ENCODE measurements at places on chromosomes 2 and 18.

GRCh38 chr2:132415256-132415914, 1.2 kb upstream of the GPR39 start:
- no peak for DNase-seq

- DNase-seq, result no peak
Measured at GRCh38 chr2:113966832-113967231, 76.9 kb downstream of the ACTR3 start.

- DNase-seq, result no peak
Measured at GRCh38 chr2:172986040-172986439, 89.6 kb upstream of the MAP3K20 start.

- DNase-seq, result no peak
Measured at GRCh38 chr2:36413218-36413617, 57.6 kb downstream of the CRIM1 start.

- no peak for DNase-seq
Measured at GRCh38 chr2:3927031-3927430, 223.7 kb downstream of the DCDC2C start.

DNA sequence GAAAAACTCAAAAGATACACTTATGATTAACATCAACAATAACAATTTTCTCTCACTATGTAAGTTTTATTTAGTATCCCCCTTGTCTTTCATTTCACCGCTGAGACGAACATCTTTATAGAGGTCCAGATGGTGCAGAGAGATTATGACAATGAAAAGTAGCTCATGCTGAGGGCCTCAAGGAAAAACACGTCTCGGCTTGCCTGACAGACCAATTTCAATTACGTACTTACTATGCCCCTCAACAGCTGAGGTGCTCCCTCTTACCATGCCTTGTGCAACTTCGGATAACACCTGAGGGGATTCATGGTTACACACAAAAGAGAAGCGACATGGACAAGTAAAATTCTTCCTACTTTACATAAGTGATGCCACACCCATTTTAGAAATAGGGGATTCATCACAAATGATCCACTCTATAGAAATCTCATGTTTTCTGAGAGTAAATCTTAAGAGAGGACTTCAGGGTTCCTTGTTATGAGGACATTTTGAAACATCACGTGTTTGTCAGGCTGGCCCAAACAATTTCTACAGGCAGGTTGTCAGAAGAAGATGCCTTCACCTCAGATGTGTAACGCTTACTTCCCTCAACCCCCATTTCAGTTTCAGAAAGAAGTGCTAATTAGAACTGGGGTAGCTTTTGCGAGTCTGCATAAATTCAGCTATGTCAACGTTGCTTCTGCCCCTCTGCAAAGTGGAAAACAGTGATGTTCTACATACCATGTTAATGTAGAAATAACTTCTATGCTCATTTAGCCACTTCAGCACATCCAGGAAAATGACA, 191.4 kb downstream of the NRXN1 start:
- DNase-seq, result no peak

- DNase-seq, result no peak
Measured at GRCh38 chr18:56709463-56709862, 58.3 kb downstream of the WDR7 start.

GRCh38 chr2:168970711-168971233, 60.4 kb downstream of the ABCB11 start:
- no peak for DNase-seq

GRCh38 chr2:145743011-145743410, 1223.1 kb upstream of the ZEB2 start:
- DNase-seq, result no peak

- no peak for DNase-seq
Measured at GRCh38 chr2:106195456-106195855, 1.4 kb upstream of the UXS1 start.

DNA sequence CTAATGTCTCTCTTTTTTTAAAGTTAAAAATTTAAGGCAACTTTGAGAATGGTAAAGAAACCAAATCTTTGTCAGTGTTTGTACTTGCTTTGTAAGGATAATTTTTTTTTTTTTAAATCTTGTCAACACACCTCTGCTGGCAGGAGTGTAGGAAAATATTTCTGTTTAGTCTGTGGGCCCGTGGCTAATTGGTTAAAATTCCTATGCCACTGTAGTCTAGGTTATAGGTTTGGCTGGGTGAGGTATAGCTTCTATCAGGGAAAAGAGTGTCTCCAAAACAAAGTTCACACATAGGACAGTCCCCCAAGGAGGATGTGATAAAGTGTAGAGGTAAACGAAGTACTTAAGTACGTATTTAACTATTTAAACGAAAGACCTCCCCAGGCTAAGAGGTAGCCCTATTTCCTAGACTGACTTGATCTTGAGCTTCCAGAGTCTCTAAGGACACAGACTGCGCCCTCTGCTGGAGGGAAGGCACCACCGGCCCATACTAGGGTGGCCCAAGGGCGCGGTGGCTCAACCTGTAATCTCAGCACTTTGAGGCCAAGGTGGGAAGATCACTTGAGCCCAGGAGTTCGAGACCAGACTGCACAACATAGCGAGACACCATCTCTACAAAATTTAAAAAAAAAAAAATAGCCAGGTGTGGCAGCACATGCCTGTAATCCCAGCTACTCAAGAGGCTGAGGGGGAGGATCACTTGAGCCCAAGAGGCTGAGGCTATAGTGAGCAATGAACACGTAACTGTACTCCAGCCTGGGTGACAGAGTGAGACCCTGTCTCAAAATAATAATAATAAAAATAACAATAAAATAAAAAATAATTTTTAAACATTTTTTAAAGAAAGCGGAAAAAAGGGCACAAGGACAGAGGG, 8.9 kb downstream of the TEX44 start:
- peak; percentile 81 for DNase-seq

- DNase-seq, result no peak
Measured at GRCh38 chr2:233833345-233833744, 21.0 kb downstream of the HJURP start.

DNA sequence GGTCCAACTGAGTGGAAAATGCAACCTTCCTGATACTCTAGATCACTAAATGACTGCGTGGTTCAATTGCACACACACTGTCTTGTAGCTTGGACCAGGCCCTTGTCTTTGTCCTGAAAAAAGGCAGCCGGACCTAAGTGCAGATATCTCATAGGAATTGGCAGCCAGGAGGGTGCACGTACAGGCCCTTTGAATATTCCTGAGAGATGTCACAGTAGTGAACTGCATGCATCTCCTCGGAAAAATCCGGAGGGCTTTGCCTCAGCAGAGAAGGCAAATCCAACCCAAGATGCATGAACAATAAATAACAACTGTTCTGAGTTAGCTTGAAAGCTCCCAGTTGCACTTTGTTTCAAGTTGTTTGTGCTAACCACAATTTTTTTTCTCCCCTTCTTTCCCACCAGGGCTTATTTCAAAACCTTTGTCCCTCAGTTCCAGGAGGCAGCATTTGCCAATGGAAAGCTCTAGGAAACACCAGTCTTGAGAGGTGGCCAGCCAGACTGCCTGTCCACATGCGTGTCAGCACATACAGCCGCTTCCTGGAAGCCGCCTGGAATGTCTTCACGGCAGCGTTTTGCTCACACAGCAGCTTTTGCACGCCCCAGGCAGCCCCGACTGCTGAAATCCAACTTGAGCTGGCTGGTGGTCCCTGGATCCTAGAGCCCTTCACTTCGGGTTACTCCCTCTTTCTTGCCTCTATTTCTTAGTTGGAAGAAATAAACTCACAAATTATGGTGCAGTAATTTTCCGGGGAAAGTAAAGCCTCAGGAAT, 54.4 kb upstream of the FOSL2 start:
- DNase-seq, result no peak

DNA sequence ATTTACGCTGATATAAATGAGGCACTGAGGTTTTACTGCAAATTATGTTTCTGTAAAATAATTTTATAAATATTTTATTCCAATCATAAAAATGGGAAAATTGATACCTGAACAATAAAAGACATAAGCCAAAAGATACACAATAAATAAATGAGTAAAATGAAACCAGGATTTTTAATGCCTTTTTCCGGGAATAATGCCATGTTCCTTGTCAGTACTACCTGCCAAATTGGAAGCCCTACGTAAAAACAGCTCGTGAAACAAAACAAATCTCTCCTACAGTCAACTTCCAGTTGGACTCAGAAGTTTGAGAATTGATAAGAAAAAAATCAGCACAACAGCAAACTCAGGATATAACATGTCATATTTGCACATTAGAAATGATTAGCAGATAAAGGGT, 18.0 kb downstream of the GALNT3 start:
- DNase-seq, result no peak

DNA sequence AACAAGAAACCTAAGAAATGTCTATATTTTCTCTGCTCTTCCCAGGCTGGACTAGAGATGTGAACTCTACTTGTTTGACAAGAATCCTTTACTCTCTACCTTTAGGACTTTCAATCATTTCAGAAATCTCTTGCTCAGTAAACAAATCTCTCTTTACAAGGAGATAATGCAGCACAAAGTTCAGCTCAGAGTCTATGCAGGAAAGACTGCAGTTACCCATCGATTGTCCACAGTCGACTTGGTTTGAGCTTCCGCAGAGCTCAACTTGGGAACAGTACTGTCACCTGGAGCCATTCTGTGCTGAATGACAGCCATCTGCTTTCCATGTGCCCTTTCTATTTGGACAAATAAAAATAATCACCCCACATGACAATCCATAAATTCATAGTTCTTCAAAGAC, 259.7 kb upstream of the STON1 start:
- DNase-seq, result no peak

DNA sequence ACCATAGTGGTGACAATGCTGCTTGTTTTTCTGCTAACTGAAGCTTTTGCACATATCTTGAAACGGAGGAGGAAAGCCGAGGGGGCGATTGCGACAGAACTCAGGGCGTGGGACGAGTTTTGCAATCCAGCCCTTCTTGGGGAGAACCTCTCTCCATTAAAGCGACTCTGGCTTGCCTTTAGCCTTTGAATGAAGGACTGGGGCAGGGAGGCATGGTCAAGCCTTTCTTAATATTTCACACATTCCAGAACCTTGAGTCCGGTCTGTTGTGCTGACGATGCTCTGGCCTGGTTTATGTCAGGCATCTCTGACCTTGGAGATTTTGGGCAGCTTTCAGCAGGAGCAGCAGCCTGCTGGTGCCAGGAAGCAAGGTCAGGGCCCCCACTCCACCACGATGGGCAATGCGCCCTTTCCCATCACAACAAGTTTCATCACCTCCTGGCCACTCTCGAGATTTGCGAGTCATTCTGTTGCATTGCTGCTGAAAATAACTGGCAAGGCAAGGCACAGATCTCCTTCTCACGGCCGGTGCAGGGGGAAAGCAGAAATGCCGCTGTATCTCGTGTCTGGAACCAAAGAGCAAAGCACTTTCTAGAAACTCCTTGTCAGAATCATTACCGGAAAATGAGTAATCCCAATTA, 10.8 kb downstream of the EMILIN2 start:
- no peak for DNase-seq

DNA sequence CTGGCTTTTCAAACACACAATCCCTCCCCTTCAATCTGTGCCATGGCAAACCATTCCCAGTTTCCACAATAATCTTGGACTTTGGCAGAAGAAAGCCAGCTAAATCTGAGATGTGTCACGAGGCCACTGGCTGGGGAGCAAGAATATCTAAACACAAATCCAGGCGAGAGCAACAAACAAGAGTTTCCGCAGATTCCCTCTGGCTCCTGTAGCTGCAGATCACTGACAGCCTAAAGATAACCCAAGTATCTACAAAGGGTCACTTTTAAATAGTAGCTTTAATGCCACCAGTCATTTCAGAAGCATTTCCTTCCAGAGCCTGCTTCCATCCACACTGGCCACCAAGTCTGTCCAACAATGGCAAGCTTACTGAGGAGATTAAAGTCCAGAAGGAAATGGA, 86.9 kb downstream of the ACVR1 start:
- DNase-seq, result no peak

GRCh38 chr2:136057023-136057801, 60.7 kb downstream of the CXCR4 start:
- no peak for DNase-seq

- no peak for DNase-seq
Measured at GRCh38 chr2:172081221-172082022, 3.9 kb upstream of the DLX1 start.

GRCh38 chr2:84881581-84882413, 913 bp upstream of the TRABD2A start:
- DNase-seq, result no peak
